NCI-H187 treated with DMSO at 0.1 percent for 48 hours (cell line): ENCODE measurements at places on chromosomes 3 and 15.

DNA sequence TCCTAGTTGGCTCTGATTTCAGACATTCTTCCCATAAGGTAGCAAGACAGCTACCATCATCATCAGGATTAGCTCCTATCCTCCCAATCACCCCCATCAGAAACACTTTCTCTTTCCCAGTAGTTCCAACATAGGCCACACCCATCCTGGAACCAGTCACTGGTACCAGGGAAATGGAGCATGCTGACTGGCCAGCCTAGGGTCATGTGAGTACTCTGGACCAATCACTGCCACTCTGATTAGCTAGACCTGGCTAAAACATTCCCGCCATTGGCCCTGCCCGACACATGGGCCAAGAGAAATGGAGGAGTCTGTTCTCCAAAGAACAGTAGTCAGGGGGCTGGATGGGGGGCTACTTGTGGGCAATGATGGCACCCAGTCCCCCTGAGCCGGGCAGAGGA is 12.4 kb downstream of the EFCC1 start:
- no peak for DNase-seq

DNA sequence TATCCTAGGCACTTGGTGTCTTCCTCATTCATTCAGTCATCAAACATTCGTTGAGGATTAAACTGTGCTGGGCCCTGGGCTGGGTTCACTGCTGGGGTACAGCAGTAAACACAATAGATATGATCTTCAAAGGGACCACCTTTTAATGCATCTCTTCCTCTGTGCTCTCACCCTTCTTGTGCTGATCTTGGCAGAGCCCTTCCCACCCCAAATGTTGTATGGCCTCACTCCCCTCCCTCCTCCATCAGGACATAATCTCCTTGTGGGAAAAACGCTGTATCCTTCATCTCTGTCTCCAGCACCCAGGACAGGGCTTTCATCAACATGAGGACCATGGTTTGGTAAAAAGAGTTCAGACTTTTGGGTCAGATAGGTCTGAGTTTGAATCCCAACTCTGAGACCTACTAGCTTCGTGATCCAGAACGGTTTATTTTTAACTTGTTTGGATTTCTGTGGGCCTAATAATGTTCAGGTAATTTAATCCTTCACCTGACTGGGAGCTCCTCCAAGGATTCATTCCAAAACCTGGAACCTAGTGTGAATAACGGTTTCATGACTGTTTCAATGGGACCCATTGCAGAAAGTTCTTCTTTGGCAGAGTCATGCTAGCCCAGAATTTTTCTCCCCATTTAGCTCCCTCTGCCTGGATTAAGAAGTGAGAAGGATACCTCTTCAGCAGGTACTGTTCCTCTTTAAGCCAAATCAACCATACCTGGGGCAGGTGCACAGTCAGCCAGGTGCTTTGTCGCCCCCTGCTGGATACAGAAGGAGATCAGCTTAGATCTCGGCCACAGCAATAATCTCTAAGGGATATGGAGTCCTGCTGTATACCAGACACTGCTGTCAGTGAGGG is 5.2 kb upstream of the WNT7A start:
- DNase-seq = no peak

GRCh38 chr3:59251869-59252268 is 202.0 kb upstream of the CFAP20DC start:
- no peak for DNase-seq

DNA sequence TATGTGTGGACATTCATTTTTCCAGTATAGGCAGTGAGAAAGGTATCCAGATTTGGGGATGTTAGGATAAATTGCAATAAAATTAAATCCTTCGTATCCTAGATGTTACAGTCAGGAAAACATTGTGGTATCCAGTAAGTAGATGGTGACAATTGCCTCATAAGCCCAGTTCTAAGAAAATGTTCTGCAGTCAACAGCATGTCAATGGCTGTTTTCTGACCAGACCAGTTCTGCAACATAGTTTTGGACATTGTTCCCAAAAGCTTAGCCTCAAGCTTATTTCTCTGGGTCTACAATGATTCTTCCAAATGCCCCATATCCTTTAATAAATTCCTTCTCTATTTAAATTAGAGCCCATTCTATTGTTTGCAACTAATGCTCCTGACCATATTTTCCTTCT is 480.7 kb downstream of the FHIT start:
- DNase-seq = no peak

DNA sequence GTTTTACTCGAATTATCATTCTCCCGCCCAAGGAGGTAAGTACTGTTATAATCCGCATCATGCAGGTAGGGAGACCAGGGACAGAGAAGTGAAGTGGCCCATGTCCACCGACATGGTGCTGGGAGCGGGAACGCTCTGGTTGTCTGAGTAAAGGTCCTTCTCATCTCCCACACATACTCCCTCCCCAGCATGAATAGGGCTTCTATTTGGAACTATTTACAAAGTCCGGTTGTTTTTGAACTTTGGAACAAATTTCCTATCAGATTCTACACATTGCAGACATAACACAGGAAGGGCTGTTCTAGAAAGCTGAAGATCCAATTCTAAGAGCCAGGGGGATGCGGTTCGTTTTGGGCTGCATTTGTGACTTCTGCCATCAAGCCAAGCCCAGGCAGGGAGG is 94.8 kb upstream of the TLE3 start:
- DNase-seq = no peak

GRCh38 chr3:32975891-32976595 is 24.6 kb downstream of the CCR4 start:
- no peak for DNase-seq

GRCh38 chr3:17770682-17771081 is 28.3 kb upstream of the TBC1D5 start:
- DNase-seq = no peak

DNA sequence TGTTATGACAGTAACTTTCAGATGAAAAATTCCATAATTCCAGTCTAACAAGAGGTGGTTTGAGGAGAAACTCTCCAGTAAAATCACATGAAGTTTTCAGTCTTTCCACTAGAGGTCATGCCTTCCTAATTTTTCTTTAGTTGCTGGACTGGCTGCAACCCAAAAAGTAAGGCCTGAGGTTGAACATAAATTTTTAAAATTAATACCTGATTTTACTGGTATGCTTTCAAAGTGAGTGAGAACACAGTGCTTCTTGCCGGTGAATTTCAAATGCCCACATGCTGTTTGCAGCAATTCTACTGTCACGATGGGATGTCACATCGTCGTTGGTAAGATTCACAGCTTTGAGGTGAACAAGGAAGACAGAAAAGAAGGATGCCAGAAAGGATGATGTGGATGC is 89.0 kb upstream of the FGF12 start:
- no peak for DNase-seq

DNA sequence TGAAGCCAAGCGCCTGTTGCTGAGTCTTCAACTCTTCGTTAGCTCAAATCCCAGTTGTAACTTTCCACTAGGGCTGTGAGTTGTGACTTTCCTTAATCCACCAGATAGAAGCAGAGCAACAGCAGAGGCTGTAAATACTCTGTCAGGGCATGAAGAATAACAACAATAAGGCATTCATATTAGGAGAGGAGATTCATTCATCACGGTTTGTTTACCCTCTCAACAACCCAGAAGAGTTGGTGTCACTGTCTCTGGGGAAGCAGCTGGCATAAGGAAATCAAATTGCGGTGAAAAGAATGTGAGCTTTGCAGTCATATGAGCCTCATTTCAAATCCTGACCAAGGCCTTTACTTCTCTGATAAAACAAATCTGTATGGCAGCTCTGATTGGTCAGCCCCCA is 184.8 kb downstream of the SHQ1 start:
- DNase-seq = peak; percentile 53

GRCh38 chr3:79038636-79039035 is 729.2 kb downstream of the ROBO1 start:
- no peak for DNase-seq

DNA sequence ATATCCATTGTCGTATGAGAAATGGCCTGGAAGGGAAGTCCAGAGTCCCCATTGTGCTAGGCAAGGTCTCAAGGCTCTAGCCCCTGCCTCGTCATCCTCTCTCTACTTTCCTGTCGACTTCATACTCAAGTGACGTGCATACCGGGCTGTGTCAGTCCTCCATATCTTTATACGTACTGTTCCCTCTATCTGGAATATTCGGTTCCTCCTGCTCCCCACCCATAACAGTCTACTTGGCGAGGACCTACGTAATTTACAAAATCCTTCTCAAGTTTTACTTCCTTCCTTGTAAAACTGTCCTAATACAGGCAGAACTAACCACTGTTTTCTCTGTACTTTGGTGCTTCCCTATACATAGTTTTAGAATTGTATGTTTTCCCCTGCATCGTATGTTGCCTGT is 2.2 kb upstream of the ALPK3 start:
- DNase-seq = no peak

DNA sequence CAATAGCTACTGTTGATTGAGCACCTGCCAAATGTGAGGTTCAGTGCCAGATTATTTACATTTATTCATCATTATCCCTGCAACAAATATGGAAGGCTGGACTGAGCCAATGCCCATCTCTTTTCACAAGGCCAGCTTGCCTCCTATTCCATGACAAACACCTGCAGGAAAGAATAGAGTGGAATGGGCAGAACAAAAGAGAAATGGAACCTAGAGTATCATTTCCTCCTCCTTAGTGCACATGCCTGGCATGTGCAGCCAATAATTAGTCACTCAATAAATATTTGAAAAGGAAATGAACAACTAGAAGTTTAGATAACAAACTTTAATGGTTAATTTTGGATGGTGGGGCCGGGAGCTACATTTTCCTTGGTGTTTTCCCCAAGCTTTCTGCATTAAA is 61.4 kb upstream of the MYRIP start:
- no peak for DNase-seq

- DNase-seq = no peak
These were observed 68.0 kb upstream of the XCR1 start for GRCh38 chr3:46095307-46095706.

DNA sequence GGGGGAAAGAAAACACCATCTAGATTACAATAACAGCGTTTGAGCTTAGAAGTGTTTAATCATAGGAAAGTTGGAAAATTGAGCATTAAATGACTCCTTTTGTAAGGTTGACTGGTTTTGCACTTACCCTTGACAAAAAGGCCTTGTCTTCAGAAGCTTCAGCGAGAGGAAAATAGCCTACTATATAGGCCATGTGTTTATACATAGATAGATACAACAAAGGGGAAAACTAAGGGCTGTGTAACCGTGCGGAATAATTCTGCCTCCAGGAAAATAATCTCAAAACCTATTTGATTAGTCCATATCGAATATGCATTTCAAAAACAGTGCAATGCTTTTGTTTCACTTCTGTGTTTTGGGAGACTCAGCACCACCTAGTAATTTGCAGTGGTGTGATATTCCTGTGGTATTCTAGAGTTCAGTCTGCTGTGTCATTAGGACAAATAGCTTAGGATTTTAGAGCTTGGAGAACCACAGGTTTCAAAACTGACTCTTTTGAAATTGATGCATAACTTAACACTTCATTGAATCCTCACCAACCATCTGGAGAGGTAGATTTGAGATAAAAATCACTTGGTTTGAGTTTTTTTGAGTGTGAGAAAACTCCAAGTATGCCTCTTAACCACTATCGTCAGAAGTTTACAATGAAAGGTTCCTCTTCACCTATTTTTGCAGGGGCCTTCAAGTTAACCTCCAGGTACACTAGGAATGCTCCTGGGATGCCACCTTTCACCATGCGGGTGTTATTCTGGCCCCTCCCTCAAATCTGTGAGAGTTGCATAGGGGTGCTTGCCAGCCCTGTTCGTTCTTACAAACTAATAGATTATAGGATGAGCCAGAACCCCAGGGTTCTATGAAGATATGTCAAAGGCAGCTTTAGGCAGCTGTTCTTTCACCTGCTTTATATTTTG is 1.9 kb downstream of the ARHGAP31 start:
- DNase-seq = no peak

DNA sequence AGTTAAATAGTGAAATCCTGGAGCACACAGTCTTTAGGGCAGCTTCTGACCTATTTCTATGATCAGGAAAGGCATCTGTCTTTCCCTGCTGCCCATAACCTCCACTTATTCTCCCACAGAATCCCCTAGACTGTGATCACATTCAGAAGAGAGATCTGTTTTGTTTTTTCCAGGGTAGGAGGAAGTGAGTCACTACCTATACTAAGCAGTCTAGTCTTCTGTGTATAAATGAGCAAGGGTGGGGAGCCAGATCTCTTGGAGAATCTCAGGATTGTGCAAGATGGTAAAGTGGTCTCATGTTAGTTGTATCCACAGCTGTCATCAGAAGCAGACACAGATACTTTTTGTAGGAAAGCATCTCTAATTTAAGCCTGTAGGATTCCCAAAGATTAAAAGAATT is 11.8 kb upstream of the FBXO22 start:
- DNase-seq = no peak

- DNase-seq = no peak
These were observed 89.8 kb downstream of the MAP2K5 start for GRCh38 chr15:67632261-67632660.

- DNase-seq = no peak
These were observed 3.9 kb downstream of the TOMM70 start for GRCh38 chr3:100396967-100397366.

DNA sequence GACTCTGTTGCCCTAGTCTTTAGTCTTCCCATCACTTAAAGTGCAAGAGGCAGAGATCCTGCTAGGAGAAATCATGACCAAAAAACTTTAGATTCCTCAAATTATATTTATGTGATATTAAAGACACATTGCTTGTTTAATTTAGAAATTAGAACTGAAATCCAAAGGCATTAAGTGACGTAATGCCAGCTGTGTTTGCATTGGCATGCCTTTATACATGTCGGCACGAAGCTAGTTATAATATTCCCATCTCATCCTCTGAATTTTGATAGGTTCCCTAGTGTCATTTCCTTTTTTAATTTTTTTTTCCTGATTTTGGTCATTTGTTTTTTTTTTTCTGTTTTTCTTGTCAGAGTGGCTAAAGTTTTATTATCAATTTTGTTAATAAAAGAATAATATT is 203.5 kb upstream of the ZBTB20 start:
- DNase-seq = no peak

DNA sequence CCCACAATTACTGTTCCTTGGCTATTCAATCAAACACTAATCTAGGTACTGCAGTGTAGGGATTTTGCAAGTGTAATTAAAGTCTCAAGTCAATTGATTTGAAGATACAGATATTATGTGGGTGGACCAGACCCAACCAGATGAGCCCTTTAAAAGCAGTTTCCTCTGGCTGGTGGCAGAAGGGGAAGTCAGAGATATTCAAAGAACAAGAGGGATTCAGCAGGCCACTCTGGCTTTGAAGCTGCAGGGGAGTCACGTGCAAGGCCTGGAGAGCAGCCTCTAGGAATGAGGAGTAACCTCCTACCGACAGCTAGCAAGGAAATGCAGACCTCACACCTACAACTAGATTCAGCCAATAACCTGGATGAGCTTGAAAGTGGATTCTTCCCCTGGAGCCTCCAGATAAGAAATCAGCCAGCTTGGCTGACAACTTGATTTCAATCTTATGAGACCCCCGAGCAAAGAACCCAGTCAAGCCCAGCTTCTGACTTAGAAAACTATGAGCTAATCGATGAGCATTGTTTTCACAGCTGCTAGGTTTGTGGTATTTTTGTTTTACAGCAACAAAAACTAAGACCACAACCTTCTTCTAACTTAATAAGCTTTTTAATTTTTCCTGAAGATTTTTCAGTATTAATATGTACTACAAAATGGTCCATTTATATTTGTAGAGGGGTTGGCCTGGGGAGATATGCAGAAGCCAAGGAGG is 13.4 kb downstream of the HACD2 start:
- DNase-seq = no peak

- DNase-seq = no peak
These were observed 77.4 kb upstream of the ANKRD34C start for GRCh38 chr15:79204886-79205675.

- peak; percentile 6 for DNase-seq
These were observed 19.0 kb downstream of the PDHB start for GRCh38 chr3:58414538-58415197.

- DNase-seq = no peak
These were observed 142.5 kb downstream of the HCN4 start for GRCh38 chr15:73226093-73226814.
